ENCODE measurements at places on chromosomes 13 and 19.

GRCh38 chr19:45637890-45638667 lies 1.1 kb downstream of the EML2 start:
- DNase-seq = no peak

DNA sequence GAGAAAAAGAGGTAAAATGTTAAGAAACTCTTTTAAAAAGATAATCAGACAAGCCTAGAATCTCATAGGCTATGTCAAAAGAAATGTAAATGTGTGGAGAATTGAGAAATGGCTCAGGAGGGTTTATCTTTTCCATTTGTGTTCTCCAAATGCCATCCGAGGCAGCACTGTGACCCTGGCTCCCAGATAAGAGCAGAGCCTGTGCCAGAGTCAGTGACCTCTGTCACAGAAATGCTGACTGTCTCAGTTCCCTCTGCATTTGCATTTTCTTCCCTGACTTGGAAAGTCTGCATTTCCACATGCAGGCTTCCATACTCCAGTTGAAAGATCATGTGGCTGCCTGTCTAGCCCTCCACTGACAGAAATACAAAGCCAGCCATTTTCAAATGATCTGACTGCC lies 42.0 kb downstream of the SERTM1 start:
- no peak for DNase-seq

DNA sequence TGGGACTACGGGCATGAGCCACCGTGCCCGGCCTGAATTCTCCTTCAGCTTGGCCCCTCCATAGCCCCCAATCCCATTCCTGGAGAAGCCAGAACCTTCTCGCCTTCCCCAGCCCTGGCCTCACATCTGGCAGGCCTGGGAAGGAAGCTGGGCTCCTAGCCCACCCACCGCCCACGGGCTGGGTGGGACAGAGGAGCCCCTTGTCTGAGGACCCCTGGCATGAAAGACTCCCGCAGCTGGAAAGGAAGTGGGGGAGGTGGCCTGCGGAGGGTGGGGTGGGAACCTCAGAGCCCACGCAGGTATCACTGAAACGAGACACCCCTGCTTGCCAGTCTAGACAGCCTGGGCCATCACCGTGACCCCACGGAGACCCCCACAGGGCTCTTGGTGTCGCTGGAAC lies 7.7 kb upstream of the NANOS3 start:
- DNase-seq = no peak

DNA sequence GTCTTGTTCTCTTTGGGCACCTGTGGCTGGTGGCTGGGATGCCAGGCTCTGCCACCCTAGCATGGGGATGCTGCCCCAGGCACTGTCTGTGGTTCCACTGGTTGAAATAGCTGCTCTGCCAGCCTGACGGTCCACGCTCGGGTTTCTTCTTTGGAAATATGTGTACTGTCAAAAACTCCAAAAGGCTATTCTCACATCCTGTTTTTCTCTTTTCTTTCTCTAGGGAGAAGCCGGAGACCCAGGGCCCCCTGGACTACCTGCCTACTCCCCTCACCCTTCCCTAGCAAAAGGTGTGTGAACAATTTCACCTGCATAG lies 115.0 kb downstream of the RAB20 start:
- no peak for DNase-seq

- no peak for DNase-seq
Observed at GRCh38 chr19:15175609-15176008, 25.2 kb downstream of the NOTCH3 start.

DNA sequence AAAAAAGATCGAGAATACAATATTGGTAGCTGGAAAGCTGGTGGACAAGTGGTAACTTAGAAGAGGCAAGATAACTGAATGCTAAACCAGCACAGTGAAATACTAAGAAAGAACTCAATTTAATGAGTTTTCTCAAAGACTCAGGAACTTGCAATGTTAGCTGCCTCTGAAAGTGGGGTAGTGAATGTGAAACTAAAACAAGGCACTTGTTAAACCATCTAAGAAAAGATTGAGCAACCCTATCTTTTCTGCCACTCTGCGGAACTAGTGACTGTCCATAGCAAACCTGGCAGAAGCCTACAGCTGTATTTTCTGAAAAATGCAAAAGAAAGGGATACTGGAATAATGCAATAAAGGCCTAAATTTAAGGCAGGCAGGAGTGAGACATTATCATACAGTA lies 1574.4 kb upstream of the PRR20A start:
- no peak for DNase-seq

DNA sequence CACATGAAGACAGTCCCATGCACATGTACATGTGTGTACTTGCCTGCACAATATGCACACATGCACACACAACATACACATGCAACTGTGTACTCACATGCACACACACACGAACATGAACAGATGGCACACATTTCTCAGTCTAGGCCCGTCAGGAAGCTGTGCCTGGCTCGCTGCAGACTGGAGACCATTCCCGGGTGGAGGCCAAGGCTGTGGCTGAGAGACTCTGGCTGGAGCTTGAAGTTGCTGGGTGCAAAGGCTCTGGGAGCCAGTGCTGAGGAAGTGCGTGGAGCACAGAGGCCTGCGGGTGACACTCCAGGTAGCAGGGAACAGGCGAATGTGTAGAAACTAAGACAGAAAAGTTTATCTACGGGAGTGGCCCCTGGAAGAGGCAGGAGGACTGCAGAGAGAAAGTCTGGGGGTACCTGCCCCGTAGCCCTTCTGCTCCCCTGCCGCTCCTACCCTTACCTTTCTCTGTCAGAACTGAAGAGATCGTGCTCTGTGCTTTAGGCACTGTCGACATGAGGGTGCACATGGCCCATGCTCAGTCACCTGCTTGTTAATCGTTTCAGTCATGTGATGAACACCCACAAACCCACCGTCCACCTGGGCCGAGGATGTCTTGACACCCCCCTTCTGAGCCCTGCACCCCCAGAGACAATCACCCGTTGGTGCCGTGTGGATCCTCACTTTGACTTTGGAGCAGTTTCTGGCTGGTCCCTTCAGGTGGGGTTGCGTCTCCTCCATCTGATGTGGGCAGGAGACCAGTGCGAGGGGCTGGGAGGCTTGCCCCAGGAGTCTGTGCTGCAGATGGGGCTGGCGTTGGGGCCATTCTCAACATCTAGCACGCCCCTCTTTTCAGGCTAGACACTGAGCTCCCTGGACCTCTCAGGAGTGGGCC lies 69.4 kb downstream of the TEX29 start:
- peak; percentile 26 for DNase-seq

GRCh38 chr19:45391346-45391745 lies 13.5 kb downstream of the PPP1R13L start:
- no peak for DNase-seq

DNA sequence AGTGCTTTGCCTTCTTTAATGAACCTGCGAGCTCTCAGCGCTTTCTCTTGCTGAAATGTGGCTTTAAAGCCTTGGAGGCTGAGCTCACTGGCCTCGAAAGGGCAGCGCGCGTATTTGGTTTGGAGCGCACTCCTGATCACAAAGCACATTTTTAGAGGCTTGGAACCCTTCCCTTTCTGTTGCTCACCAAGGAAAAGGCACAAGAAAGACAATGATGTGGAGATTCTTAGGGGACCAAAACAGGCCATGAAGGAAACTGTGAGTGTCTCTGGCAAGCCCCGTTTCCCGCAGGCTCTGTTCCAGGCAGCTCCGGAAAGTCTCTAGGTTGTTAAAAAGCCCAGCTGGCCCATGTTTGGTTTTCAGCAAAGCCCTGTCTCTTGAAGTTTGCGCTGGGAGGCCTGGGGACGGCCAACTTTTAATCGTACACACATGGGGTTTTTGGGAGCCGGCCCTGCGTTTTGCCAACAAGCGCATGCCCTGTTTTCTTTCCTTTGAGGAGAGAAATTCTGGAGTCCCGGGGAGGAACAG lies 9.4 kb upstream of the SPC24 start:
- DNase-seq = peak; percentile 42

- DNase-seq = no peak
Observed at GRCh38 chr13:32031815-32032370, 319 bp downstream of the FRY start.

GRCh38 chr19:5651361-5651760 lies 28.5 kb downstream of the SAFB start:
- peak; percentile 22 for DNase-seq

DNA sequence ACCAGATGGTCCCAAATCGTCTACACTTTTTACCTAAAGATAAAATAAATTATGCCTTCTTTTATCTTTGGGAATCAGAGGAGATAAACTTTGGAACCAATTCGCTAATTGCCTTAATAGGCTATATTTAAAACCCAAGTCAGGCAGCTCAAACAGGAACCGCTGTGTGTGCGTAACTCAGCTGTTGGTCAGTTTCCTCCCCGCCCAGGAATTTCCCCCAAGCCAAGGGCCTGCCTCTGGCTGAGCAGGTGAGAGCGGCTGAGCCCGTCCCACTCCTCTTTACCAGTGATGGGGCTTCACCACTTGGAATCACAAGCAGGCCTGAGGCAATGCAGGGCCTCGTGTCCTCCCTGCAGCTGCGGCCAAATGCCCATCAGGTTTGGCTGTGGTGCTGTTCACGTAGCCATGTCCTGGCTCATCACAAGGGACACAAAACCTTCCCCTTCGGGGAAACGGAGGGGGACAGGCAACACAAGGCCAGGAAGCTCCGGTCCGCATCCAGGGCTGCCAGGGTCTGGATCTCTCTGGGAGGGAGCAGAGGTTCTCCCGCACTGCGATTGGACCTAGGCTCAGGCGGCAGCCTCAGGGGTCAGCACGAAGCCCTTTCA lies 503 bp upstream of the SLC7A9 start:
- no peak for DNase-seq

GRCh38 chr13:111552891-111553655 lies 232.6 kb downstream of the TEX29 start:
- no peak for DNase-seq

- DNase-seq = no peak
Observed at GRCh38 chr13:73703606-73704005, 430.6 kb downstream of the KLF12 start.
